Thoracic aorta (tissue), 2 donors: ENCODE measurements at places on chromosomes 7 and 10.

GRCh38 chr10:78260141-78260540 is 226.5 kb downstream of the RPS24 start:
- no peak for DNase-seq

DNA sequence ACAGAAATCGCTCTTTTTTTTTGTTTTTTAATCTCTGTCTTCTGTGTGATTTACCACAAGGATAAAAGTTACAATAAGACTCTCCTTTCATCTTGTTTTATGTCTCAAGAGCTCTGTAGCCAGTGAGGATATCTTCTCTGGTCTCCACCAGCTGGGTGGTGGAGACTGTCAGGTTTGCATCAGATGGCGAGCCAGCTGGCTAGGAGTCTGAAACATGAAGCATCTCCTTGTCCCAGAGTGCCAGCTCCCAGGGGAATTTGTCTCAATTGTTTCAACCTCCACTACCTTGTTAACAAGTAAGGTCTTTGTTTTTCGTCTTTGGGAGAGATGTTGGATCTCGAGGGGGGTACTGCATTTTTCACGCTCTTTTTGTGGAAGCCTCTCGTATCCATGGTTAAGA is 47.3 kb downstream of the FRMPD2 start:
- DNase-seq: no peak

- DNase-seq: no peak
These were observed 724.2 kb downstream of the SORCS1 start for GRCh38 chr10:106440355-106440754.

DNA sequence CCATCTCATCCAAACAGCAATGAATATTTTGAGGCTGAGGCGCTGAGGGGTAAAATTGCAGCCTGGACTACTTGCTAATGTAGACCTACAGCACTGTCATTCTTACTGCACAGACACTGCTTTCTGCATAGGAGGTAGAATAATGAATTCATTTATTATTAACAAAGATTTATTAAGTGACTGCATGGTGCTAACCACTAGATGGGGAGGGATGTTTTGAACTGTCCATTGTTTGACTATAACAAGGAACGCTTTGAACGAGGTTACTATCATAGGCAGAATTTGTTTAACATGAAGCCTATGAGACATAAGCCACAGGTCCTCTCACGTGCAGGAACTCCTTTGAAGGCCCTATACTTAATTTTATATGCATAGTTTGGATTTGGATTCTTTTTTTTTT is 143.8 kb downstream of the CFTR start:
- DNase-seq: no peak

DNA sequence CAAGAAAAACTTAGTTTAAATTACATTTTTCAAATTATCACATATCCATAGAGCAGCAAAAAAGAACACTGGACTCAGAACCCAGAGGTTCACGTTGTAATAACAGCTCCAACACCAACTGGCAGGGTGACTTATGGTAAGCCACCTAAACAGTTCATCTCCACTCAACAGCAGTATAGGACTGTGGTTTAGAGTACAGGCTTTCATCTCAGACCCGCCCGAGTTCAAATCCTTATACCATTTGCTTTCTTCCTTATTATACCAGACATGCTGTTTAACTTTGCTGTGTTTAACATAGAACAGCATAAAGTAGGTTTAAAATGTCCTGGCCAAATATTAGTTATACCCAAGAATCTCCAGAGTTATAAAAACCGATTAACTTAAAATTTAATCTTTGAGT is 97.9 kb downstream of the ARHGAP21 start:
- DNase-seq: no peak

GRCh38 chr7:100061518-100062193 is 12.1 kb downstream of the ZSCAN21 start:
- DNase-seq: no peak

- no peak for DNase-seq
These were observed 19.5 kb upstream of the TNPO3 start for GRCh38 chr7:129074361-129074871.

GRCh38 chr7:112105584-112106530 is 100.3 kb downstream of the DOCK4 start:
- no peak for DNase-seq

DNA sequence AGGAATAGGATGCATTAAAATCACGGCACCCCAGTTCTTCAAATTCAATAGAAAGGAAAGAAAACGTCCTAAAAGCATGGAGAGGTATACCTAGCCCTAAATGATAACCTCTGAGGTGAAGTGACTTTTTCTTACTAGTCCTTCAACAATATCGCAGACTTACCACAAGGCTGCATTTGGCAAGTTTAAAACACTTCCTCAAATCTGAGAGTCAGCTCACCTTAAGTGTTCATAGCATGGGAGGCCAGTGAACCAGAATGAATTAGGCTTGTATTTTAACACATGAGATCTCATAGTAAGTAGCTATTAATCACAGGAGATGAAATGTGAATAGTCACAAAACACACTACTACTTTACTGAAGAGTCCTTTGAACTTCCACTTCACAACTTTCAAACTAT is 124.2 kb downstream of the RNF32 start:
- no peak for DNase-seq

GRCh38 chr7:1858435-1859265 is 188.6 kb downstream of the ELFN1 start:
- DNase-seq: no peak

DNA sequence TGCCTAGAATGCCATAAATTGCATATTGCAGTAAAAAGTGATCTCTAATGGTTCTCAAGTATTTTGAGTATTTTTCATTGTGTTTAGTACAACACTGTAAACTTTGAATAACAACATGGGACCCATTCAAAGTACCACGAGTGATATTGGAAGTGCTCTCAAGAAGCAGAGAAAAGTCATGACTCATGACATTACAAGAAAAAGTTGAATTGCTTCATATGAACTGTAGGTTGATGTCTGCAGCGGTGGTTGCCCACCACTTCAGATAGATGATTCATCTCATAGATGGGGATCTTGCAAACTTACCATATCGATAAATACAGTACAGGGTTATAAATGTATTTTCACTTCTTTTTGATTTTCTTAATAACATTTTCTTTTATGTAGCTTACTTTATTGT is 33.9 kb downstream of the ENTPD1 start:
- no peak for DNase-seq

DNA sequence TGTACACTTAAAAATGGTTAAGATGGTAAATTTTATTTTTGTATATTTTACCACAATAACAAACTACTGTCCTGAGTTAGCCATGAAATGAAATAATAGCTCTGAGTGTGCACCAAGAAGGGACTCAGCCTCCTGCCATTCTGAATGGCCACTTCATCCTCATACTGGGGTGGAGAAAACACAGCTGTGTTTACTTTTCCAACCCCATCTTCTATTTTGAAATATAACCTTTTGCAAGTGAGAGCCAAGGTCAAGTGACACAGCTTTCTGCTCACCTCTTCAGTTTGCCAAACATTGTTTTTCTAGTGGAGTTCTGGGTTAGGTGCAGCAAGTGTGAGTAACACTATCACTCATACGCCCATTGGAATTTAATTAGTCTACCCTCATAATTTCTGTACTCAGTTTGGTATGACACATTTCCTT is 107.4 kb upstream of the GLCCI1 start:
- DNase-seq: no peak

DNA sequence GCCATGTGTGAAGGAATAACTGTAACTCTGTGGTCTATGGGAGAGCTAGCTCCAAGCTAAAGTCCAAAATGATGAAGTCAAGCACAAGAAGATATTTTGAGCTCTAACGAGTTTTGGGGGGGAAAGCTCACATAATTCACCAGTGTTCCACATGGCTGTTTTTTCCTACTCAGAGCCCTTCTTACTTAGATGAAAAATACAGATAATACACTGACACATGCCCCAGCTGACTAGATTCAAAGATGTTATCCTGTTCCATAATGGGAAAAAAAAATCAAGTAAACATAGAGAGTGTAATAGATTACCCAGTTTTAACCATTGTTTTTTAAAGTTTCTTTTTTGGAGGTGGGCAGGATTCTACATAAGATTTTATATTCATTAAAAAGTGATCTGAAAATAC is 86.6 kb downstream of the PRLHR start:
- no peak for DNase-seq

DNA sequence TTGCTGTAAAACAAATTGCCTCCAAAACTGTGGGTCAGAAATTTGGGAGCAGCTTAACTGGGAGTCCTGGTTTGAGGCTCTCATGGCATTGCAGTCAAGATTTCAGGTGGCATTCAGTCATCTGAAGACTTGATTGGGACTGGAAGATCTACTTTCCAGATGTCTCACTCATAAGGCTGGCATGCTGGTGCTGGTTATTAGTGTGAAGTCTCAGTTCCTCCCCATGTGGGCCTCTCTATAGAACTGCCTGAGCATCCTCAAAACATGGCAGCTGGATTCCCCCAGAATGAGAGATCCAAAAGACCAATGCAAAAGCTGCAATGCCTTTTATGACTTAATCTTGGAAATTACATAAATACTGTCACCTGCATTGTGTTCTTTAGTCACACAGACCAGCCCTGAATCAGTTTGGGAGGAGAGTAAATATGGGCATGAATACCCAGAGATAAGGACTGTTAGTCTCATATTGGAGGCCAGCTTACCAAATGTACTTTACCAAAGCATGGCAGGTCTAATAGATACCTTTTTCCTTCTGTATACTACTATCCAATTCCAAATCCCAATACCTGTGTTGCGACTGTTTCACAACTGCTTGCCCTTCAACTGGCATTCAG is 6.5 kb upstream of the HERPUD2 start:
- DNase-seq: no peak
